ENCODE measurements at places on chromosomes 2 and 18. TPM values are rescaled to one million over a fixed set of nuclear protein-coding genes. Genes with fewer than 3 reads are reported as not detected.

CRYGC gene
- polyA plus RNA-seq: not detected

OSR1 gene
- polyA plus RNA-seq: 20.3 TPM

CREG2 gene
- polyA plus RNA-seq: 0.07 TPM

KCNE4 gene
- polyA plus RNA-seq: 1.5 TPM

CCDC148 gene
- 0.09 TPM for polyA plus RNA-seq

FOXI3 gene
- polyA plus RNA-seq: not detected

TET3 gene
- polyA plus RNA-seq: 2.3 TPM

ATP6V1B1 gene
- polyA plus RNA-seq: 1.9 TPM
